Left renal pelvis (tissue), 4 donors: ENCODE measurements at places on chromosomes 13 and 19.

DNA sequence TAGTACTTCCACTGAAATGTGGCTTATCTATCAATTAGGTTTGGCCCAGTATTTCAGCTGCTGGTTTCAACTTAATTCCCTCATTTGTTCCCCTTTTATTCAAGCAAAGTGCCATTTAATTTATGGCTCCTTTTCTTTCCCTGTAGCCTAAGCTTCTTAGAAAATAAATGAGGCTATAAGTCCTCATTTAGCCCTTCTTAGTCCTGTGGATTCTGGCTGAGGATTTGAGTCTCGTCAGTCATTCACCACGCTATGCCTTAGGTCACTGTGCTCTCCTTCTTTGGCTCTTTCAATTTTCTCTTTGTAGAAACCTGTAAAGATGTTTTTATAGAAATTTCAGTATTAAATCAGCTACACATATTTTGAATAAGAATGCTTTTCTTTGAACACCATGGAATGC lies 579.1 kb downstream of the GPC6 start:
- no peak for DNase-seq

GRCh38 chr19:2171349-2172145 lies 7.8 kb downstream of the DOT1L start:
- DNase-seq, result no peak

- DNase-seq, result no peak
Measured at GRCh38 chr13:44703371-44703770, 127.2 kb upstream of the TSC22D1 start.

DNA sequence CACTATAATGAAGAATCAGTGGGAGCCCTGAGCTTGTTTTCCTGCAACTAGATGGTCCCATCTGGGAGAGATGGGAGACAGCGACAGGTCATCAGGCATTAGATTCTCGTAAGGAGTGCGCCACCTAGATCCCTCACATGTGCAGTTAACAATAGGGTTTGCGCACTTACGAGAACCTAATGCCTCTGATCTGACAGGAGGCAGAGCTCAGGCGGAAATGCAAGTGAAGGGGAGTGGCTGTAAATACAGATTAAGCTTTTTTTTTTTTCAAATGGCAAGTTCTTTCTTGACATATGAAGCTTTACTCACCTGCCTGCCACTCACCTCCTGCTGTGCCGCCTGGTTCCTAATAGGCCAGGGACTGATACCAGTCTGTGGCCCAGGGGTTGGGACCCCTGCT lies 14.4 kb downstream of the CDC16 start:
- DNase-seq, result no peak

DNA sequence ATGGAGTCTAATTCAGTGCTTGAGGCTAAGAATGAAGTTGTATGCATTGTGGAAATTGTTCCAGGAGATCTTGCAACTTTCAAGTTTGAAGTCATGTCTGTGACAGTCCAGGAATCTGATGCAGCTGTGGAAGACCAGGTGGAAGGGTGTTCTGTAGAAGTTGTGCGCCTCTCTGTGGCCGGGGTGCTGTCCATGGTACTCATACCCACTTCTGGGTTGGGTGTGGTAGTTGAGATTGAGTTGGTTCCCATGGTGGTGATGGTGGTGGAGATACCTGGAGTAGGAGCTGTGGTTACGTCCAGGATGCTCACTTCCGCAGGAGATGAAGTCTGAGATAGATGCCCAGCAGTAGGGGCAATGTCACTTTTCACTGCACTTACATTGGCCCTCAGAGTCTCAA lies 44.3 kb downstream of the MUC16 start:
- DNase-seq, result no peak

- DNase-seq, result no peak
Measured at GRCh38 chr13:33252135-33252534, 33.4 kb downstream of the STARD13 start.

DNA sequence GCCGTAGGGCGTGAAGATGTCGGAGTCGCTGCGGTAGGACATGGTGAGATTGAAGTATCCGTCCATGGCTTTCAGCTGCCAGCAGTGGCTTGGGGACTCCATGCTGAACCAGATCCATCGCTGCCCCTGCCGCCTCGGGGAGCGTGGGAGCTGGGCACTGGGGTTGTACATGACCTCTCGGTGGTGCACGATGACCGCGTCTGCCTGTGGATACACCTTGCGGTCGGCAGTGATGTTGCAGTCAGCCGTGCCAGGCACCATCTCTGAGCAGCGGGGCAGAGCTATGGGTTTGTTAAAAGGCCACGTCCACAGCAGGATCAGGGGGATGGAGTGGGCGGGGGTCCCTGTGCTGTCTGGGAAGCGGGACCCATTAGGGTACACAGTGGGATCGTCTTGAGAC lies 7.4 kb downstream of the FUT6 start:
- DNase-seq, result no peak

GRCh38 chr19:32022044-32022640 lies 323.3 kb upstream of the ZNF507 start:
- no peak for DNase-seq

DNA sequence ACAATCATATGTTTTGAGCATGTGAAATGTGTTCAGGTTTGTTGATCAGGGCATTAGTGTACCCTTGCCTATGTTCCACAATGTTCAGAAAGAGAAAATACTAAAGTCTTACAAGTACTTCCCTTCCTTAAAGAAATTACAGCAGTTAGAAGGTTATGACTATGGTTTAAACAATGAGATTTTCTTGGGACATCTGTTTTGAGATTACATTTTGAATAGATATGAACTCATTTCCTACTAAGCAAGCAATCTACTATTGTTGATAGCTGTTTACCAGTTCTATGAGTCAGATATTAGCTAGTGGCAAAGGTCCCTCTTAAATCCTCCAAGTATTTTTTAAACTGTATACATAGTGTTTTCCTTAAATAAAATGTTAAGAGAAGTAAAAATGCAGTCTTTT lies 241.3 kb downstream of the DACH1 start:
- no peak for DNase-seq

DNA sequence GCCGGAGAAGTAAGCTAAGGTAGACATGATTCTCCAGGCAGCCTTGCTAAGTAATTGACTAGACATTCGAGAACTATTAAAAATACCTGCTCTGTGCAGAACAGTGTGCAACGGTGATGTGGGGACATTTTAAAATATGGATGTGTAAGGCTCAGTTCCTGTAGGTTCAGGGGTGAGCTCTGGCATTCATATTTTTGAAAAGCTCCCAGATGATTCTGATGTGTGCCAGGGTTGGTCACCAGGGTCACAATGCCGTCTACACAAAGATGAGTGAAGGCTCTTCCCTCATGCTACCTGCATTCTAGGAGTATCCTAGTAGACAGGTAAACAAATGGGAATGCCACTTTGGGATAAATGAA lies 702 bp upstream of the EPSTI1 start:
- DNase-seq, result no peak
